Right hindlimb (tissue), 1 donor: ENCODE measurements at places on chromosomes 5 and 9.
A peak's percentile ranks its signal among the peaks of the same experiment; 100 is the strongest.

GRCh38 chr9:135422341-135422944, 57.1 kb upstream of the PPP1R26 start:
- no peak for DNase-seq

DNA sequence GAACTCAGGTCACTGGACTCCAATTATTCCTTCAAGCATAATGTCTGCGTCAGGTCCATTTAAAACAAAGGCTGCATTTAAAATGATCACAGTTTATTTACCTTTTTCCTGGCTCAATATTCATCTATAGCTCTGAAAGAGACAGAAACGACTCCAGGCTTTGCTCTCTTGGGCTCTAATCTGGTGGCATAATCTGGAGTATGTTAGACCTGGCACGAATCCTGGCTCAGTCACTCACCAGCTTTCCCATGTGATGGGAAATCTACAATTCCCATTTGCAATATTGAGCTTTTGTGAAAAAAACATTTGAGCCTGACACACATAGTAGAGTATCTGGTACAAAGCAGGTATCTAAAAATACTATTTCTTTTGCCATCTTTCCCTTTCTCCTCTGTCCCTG, 155.8 kb downstream of the SEMA6A start:
- DNase-seq = no peak

- no peak for DNase-seq
Measured at GRCh38 chr5:178361657-178362445, 129.2 kb upstream of the PHYKPL start.

DNA sequence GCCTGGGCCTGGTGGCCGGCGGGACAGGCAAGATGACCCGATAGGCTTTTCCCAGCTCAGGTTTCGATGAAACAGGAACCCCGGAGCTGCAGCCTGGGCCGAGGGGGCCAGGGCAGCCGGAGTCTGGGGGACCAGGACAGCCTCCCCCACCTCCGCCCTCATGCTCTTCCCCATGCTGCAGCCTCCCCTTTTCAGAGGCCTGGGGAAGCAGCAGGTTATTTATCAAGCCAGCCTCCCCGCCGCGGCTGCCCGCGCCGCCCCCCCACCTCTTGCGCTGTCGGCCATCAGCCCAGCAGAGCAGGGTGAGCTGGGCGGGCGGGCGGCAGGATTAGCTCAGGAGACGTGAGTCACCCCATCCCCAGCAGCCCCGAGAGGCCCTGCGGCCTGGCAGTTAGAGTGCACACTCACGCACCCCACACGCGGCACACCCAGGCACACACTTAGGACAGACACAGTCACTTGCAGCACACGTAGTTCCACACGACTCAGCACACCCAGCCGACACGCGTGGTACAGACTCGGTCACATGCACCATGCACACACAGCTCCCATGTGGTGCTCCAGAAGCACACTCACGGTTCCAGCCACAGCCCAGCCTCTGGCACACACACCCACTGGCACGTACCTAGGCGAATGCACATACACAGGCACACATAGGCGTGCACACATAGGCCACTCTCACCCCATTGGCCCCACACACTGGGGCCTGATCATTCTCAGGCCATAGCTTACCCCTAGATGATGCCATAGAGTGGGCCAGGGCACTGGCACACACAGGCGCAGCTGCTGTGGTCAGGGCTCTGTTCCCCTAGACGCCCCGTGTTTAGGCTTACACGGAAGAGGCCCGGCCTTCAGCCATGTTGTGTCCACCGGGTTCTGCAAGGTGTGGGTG, 13.0 kb downstream of the CXXC5 start:
- DNase-seq = peak; percentile 64

DNA sequence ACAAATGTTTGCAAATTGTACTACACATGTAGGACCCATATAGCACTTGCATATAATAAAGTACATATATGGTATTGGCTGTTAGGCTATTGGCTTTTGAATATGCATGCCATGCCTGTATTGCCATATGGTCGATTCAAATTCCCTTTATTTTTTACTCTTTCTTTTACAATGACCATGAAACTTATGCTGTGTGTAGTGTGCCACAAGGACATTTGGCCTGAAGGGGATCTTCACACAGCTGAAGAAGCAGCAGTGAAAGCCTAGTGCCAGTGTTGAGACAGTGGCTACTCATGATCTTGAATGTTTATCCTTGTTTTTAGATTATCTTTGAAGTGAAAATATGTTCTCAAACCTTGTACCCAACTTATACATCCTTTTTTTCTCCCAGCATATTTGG, 20.5 kb downstream of the TGFBR1 start:
- DNase-seq = no peak

DNA sequence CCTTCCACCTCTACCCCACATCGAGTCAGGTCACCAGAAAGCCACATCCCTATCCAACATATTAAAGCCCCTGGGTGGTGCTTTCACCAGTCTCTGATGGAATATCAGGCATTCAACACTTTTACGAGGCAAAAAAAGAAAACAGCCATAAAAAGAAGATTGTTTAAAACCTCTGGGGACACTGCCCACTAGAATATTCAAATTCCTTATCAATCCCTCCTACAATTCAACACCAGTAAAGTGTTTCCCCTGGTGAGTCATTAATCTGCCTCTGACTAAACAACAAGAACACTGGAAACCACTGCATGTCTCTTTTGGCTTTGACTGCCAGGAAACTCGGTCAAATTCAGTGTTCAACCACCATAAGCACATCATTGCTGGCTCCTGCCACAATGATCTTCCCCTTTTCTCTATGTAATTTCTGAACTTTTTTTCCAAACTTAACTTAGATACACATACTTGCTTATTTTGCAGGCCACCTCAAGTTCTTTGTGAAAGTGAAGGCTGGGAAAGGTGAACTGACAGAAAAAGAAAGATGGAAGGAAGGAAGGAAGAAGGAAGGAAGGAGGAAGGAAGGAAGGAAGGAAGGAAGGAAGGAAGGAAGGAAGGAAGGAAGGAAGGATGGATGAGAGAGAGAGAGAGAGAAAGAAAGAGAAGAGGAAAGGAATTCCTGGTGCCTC, 105.3 kb downstream of the PAX5 start:
- DNase-seq = no peak

GRCh38 chr9:35993976-35994720, 36.2 kb upstream of the OR2S2 start:
- no peak for DNase-seq

GRCh38 chr5:168260353-168261226, 30.9 kb upstream of the WWC1 start:
- no peak for DNase-seq

GRCh38 chr5:141760193-141760592, 78.2 kb upstream of the ARAP3 start:
- DNase-seq = no peak

DNA sequence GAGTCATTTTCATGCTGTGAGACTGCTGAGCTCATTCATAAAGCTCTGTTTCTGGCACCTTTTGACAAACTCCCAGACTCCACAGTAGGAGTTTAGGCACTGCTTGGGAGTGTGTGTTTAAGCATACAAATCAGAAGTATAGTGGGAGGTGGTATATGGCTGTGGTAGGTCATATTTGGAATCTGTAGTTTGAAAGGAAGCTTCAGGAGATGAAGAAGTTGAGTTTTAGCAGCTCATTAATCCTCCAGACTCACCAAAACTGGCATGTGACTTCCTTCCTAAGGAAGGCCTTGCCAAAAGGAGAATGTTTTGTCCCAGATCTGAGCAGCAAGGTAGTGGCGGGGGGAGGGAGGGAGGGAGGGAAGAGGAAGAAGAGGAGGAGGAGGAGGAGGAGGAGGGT, 52.8 kb downstream of the SAXO1 start:
- no peak for DNase-seq
